NCI-H526 (cell line): ENCODE measurements at places on chromosomes 2 and 18.

- DNase-seq: no peak
Observed at GRCh38 chr18:29248805-29249204, 1071.9 kb upstream of the CDH2 start.

GRCh38 chr2:237625216-237625705 is 2.1 kb upstream of the LRRFIP1 start:
- no peak for DNase-seq

DNA sequence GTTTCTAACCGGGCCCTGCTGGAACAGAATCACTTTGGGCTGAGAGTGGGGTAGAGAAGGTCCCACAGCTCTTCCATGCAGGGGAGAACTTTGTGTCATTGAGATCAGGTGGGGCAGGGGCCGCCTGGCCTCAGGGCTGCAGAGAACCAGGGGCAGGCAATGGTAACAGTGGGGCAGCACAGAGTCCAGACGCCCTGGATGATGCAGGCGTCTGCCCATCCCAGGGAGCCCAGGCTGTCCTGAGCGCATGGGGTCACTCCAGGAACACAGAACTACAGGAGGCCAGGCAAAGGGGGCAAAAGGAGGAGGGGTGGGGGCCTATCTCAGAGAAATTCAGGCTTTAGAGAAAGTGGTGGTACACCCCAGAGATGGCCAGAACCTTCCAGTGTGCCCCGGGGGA is 121.3 kb downstream of the NDUFA10 start:
- no peak for DNase-seq

DNA sequence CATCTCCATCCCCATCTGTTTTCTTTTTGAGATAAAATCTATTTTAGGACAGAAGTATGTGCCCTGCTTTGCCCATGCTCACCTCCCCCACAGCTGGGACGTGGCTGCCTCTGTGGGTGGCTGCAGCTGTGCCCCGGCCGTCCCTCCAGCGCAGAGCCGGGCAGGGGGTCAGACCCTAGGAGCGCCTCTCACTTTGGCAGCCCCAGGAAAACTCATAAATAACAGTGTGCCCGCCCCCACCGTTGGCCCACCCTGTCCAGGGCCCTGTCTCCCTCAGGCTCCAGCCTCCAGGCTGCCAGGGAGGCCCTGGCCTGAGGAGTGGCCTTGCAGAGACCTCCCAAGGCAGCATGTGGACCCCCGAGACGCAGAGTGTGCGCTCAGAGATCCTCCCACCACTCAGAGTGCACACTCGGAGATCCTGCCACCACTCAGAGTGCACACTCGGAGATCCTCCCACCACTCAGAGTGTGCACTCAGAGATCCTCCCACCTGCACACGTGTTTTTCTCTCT is 178.1 kb downstream of the TWIST2 start:
- DNase-seq: no peak

GRCh38 chr2:159553727-159554126 is 62.6 kb downstream of the BAZ2B start:
- no peak for DNase-seq
